AG10803 (cell line): ENCODE measurements at places on chromosomes 6 and 20.
A peak's percentile ranks its signal among the peaks of the same experiment; 100 is the strongest.

DNA sequence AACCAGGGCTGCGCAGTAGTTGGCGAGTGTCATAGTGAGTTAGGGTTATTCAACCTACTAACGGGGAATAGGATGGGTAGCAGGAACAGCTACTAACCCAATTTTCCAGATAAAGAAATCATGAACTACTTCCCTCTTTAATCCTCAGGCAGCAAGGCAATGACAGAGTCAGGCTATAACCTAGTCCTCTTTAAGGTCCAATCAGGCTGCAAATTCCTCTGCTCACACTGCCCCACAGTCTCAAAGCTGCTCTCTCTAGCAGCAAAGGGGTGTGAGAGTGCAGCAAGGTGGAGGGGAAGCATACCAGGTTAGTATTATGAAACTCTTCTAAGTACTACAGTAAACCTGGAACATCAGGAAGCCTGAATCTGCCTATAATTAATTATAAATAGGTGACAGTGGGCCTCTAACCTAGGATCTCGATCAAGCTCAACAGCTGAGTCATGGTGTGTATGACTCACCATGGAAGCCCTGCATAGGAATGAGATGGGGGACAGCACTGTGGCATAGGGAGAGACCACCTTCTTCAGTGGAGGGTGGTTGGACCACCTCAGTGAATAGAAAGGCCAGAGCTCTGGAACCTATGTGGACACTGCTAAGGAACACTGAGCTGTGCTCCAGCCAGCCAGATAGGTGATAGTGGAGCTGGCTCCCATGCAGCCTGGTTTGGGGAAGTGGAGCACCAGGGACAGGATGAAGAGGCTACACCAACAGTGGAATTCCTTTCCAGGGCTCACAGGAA is 7.9 kb downstream of the PEX6 start:
- no peak for DNase-seq

DNA sequence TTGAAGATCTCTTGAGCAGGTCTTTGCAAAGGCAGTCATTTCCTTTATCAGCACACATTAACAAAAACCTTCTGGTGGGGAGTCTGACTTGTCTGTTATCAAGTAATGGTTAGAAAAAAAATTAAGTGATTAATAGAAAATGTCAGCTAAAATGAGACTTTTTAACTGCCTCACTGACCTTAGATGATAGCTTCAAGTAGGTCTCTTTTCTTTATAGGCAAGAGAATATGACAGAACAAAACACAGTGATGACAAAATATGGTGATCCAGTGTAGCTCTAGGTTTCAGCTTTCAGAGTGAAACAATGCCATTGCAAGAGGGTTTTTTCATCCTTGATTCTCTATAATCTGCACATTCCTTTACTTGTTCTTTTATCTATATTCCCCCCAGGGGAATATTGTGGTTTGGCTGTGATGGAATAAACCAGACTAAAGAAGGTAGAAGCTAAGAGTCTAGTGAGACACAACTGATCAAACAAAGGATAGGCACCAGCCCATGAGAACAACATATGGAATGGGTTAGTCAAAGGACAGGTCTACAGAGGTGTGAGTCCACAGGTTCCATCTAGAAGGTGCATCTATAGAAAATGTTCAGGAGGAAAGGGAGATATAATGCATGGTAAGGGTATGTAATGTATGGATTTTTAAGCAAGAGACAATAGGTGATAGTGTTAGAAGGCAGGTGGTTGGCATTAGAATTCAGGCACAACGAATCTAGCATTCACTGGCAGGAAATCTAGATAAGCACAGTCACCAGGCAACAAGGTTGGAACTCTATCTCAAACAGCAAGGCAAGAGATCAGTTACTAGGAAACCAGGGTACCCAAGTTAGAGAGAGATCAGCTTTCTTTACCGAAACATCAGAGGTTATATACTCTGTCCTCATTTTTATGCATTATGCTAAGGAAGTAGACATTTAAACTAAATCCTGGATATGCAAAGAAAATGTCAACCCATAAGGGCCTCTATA is 228.9 kb upstream of the SMLR1 start:
- DNase-seq: peak; percentile 19

- DNase-seq: peak; percentile 5
Measured at GRCh38 chr6:150443621-150444020, 74.8 kb downstream of the IYD start.

DNA sequence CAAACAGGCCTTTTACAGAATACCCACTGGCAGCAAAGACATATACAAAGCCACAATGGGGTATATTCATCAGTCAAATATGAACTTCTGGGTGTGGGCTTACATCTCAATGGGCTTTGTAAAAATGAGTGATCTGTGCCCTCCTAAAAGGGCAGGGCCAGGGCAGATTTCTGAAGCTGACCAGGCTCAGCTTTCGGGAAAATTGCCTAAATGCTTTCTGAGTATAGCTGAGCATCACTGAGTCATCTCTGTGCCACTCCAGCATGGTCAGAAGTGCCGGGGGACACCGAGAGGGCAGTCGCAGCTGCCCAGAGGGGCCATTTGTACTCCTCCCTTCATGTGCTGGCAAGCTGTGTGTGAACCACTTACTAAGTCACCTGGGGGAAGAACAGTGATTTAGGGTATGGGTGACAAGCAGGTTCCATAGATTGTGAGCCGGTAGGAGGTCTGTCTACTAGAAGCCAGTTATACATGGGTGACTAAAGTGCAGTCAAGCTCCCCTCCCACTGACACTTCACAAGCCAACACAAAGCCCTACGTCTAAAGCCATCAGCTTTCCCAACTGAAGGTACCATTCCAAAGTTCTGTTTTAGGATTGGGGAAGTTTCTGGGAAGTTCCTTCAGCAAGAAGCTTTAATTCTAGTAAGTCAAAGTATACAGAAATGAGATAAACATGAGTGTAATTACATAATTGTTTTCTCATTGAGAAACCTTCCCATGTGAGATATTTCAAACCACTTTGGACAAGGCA is 147.6 kb upstream of the TAB2 start:
- DNase-seq: no peak

DNA sequence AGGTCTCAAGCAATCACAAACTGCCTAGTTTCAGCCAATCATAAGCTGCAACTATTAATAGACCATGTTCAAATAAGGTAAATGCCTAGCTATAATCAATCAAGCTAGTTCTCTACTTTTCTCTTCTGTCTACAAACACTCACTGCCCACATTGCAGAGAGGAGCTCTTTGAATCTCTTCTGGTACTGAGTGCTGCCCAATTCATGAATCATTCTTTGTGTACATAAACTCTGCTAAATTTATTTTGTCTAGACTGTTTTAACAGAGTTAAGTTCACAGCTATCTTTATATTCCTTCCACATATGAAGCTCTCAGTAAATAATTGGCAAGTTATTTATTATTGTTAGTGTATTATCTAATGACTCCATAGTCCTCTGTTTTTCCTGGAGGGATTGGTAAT is 411.0 kb downstream of the EPHA7 start:
- DNase-seq: no peak

DNA sequence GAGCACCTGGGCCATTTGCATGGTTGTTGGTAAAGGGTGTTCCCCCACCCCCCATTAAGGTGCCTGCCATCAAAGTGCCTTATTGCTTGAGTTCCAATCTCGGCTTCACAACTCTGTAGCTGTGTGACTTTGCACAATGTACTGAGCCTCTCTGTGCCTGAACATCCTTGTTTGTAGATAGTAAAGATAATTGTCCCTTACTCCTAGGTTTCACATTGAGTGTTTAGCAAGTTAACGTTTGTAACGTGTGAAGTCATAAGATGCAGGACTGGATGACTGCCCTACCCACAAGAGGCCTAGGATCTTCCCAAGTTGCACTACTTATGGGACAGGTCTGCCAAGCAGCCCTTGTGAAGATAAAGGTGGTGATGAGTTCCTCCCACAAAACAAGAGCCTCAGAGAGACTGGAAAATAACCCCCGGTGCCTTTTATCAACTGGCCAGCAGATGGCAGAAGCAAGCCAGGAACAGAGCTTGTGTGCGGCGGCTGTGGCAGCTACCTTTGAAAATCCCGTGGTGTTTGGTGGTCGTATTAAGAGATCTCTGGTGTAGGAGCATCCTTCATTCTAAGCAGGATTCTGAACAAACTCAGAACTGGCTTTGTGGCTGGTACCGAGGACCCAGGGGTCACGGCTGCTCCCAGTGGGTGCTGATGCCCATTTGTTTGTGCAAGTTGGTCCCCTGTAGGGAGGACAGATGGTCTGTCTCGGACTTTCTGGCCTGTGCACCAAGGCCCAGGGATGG is 99.1 kb downstream of the CDH26 start:
- DNase-seq: peak; percentile 61

- DNase-seq: peak; percentile 67
Measured at GRCh38 chr6:152642578-152643375, 5.6 kb upstream of the SYNE1 start.

DNA sequence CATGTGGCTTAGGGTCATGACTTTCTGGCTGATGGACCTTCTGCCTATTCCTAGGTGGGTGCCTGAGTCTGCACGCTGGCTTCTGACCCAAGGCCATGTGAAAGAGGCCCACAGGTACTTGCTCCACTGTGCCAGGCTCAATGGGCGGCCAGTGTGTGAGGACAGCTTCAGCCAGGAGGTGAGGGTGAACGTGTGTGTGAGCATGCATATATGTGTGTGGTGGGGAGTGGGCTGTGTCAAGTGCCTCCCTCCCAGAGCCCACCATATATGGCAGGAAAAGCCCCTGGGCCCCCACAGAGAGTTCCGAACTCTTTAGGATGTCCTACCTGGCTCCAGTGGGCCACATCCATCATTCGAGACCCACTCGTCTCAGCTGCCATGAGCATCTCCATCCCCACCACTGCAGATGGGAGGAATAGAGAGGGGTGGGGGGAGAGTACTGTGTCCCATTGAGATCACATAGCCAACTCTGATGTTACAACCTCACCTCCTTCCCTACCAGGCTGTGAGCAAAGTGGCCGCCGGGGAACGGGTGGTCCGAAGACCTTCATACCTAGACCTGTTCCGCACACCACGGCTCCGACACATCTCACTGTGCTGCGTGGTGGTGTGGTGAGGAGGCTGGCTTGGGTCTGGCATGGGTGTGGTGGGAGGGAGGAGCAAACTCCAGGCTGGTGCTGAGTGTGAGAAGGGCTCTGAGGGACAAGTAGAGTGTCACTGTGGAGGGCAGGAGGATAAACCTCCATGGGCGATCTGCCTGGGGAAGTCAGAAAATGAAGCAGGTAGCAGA is 3.2 kb downstream of the SLC22A7 start:
- no peak for DNase-seq

- DNase-seq: peak; percentile 99
Measured at GRCh38 chr20:51985013-51985415, 182.7 kb upstream of the SALL4 start.

- DNase-seq: peak; percentile 56
Measured at GRCh38 chr6:14925699-14926026, 320.2 kb upstream of the JARID2 start.

DNA sequence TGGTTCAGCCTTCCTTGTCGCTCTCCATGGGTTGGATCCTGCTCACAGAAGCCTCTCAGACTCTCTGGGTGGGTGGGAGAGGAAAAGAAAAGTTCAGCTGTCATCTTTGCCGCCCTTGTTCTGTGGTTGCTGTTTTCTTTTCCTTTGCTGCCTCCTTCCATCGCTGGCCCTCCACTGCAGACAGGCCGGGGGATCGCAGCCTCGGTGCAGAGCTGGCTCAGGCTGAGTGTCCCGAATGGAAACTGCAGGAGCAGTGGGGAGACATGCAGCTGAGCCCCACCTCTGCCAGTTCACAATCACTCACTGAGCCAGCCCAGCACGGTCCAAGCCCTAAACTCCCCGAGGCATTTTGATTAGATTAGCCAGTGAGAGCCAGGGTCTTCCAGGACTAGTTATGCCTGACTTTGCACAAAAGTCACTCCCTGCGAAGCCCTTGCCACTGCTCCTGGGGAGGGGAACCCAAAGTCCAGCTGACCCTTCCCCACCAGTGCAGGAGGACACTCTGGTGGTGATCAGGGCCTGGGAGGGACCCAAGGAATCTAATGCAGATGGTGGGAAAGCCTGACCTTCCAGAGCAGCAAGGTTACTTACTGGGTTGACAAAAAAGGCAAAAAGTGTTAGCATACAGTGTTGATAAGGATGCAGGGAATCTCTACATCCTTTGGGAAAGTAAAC is 14.0 kb downstream of the NRN1 start:
- DNase-seq: no peak

GRCh38 chr6:158474961-158475343 is 84.9 kb upstream of the TMEM181 start:
- DNase-seq: peak; percentile 29

- peak; percentile 84 for DNase-seq
Measured at GRCh38 chr20:53559816-53560215, 33.8 kb downstream of the ZNF217 start.

DNA sequence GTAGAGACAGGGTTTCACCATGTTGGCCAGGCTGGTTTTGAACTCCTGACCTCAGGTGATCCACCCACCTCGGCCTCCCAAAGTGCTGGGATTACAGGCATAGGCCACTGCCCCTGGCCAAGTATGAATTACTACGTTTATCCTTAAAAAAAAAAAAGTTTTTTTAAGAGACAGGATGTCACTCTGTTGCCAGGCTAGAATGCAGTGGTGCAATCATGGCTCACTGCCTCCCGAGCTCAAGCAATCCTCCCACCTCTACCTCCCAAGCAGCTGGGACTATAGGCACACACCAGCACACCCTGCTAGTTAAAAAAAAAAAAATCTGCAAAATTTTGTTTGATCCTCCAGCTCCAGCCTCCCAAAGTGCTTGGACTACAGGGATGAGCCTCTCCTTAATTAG is 23.1 kb downstream of the IYD start:
- peak; percentile 14 for DNase-seq

DNA sequence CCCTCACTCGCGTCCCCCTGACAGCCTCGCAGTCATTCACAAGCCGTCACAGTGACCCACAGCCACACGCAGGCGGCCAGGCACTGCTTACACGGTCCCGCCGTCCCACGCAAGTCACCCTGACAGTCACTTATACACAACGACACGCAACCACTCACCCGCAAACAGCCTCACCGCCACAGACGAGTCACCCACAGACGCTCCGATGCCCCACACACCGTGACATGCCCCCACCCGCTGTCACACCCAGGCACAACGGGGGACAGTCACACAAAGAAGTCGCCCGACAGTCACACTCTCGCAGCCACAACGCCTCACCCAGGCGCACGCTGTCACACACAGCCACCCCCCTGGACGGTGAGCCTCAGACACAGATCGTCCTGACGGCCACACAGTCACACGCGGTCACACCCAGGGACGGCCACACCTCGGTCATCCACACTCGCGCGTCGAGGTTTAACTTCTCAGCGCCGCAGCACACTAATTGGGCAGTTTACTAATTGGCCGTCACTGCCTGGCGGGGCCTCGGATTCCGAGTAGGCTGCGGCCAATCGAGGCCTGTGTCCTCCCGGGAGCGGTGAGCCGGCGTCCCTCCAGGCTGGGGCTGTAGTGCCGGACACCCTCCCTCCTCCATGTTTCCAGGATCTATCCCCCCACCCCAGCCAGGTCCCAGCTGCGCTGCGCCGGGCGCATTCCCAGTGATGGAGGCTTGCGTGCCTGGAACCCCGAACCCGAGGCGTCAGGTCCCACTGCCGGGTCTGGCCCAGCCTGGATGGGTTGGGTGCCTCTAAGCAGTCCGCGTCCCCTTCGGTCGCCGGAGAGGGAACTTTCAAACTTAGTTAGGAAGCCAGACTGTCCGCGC is 790 bp downstream of the TOX2 start:
- peak; percentile 24 for DNase-seq

GRCh38 chr20:62971211-62971949 is 18.9 kb downstream of the SLC17A9 start:
- no peak for DNase-seq
